SK-N-SH treated with all-trans-retinoic acid at 6 μM for 48 hours (cell line): ENCODE measurements at places on chromosomes 5 and 9.
A peak's percentile ranks its signal among the peaks of the same experiment; 100 is the strongest.

GRCh38 chr9:90499761-90500160 is 142.9 kb downstream of the DIRAS2 start:
- ATAC-seq: no peak

- no peak for ATAC-seq
Measured at GRCh38 chr5:82314964-82315758, 37.0 kb upstream of the RPS23 start.

GRCh38 chr9:27722866-27723265 is 149.6 kb upstream of the C9orf72 start:
- no peak for ATAC-seq

GRCh38 chr5:110087829-110088228 is 398.1 kb downstream of the MAN2A1 start:
- no peak for ATAC-seq

- ATAC-seq: no peak
Measured at GRCh38 chr9:131598121-131598520, 52.8 kb downstream of the PRRT1B start.

GRCh38 chr5:72662936-72663335 is 153.5 kb upstream of the TNPO1 start:
- ATAC-seq: no peak

GRCh38 chr9:100108559-100108958 is 9.5 kb downstream of the INVS start:
- no peak for ATAC-seq

DNA sequence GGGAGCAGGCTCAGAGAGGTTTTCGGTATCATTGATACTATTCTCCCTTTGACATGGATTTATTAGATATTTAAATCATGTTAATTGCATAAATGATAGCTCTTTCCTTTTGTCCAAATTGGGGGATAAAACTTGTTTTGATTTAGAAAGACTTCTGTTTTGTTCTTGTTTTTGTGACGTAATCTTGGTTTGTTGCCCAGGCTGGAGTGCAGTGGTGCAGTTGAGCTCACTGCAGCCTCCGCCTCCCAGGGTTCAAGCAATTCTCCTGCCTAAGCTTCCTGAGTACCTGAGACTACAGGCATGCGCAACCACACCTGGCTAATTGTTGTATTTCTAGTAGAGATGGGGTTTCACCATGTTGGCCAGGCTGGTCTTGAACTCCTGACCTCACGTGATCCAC is 7.1 kb downstream of the MAT2B start:
- ATAC-seq: no peak

DNA sequence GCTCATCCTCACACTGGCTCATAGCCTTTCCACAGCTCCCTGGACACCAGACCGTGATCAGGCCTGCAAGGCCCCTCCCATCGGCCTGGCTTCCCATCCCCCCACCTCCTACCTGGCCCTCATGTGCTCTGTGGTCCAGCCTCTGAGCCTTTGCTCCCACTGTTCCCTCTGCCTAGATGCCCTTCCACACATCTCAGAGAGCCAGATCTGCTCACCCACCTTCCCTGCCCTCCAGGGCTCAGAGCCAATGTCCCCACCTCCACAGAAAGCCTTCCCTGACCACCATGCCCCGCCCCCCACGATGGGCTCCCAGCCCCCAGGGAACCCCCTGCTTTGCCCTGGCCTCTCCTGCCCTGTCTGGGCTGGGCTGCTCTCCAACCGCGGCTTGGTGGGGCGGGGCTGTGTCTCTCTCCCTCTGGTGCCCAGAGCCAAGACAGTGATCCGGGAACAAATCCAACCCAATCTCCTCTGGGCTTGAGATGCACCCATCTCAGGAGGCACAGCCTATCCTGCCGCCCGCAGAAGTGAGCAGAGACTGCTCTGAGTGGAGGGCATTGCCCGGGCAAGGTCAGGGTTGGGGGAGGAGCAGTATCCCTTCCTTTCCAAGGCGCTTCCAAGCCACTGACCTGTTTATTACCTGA is 1.6 kb downstream of the NINJ1 start:
- ATAC-seq: peak; percentile 43

GRCh38 chr5:76471987-76472334 is 68.9 kb downstream of the IQGAP2 start:
- no peak for ATAC-seq

DNA sequence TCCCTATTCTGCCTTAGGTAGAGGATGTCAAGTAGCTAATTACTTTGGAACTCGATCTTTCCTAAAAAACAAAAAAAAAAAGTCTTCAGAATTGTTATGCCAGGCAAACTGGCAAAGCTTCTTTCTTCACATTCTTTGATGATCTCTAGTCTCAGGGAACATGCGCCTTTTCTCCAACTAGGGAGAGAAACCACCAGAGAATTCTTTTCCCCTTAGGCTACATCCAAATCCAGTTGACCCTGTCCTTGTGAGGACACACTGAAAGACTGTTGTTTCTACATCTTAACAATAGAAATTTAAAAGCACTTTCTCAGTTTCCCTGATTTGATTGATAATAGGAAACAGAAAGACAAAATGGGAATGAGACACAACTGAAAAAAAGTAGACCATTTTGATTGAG is 94.7 kb upstream of the ITGA2 start:
- no peak for ATAC-seq

DNA sequence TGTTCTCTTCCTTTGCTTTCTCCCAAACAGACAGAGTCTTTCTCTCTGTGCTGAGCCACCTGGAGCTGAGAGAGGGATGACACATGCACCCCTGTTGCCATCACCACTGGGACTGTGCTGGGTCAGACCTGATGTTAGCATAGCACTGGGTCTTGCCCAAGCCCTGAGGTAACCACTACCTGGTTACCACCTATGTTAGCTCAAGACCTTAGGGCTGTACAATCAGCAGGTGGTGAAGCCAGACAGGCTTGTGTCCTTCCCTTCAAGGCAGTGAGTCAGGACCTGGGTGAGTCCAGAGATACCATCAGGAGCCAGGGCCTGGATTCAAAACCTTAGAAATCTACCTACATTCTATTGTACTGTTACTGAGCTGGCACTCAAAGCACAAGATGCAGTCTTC is 32.1 kb downstream of the FST start:
- no peak for ATAC-seq

GRCh38 chr9:123652416-123652815 is 277.5 kb downstream of the DENND1A start:
- no peak for ATAC-seq

- ATAC-seq: no peak
Measured at GRCh38 chr9:130565792-130566191, 13.6 kb upstream of the FUBP3 start.

- no peak for ATAC-seq
Measured at GRCh38 chr5:113182658-113183344, 206.2 kb downstream of the DCP2 start.

DNA sequence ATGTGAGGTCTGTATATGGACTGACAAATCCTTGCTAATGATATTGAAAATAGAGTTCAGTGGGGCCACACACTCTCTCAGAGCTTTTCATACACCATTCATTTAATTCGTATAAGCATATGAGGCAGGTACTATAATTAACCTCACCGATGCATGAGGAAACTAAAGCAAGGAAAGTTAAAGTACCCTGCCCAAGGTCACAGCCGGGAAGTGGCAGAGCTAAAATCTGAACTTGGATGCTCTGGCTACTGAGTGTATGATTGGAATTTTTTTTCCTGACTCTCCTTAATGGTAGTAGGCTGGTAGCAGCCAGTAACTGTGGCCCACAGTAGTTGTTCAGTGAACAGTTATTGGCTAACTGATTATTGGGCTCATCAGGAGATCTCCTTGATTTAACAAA is 135.3 kb downstream of the NUDT12 start:
- no peak for ATAC-seq

DNA sequence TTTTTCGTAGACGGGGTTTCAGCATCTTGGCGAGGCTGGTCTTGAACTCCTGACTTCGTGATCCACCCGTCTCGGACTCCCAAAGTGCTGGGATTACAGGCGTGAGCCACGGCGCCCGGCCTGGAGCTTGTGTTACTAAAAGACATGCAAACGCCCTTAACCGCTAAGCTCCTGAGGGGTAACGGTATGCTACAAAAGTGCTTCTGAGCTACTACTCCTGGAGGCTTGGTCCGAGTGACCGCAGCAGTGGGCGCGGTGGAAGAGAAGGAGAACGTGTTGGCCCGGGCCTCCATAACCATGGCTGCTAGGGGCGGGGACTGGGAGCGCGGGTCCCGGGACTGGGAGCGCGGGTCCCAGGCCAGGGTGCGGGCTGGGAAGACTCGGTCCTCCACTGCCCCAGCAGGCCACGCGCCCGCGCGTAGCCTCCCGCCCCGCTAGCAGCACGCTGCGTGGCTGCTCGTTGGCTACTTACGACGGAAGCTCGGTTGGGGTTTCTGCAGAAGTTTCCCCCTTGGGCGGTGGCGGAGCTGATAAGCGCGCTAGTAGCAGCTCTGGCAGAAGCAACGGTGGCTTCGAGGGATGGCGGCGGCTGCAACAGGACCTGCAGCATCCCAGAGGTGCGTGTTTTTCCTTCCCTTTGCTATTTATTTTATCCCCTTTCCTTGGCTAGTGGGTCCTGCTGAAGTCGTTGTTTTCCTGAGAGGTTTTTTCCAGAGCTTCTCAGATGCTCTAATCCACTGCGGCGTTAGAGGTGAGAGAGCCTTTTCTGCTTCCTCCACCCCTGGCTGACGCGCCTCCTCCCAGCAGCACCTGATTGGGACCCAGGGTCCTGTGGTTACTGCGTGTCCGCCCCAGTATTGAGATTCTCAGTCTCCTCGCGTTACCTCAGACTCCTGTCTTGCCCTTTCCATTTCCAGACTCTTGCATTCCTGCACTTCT is 69.2 kb upstream of the CCDC180 start:
- peak; percentile 97 for ATAC-seq

DNA sequence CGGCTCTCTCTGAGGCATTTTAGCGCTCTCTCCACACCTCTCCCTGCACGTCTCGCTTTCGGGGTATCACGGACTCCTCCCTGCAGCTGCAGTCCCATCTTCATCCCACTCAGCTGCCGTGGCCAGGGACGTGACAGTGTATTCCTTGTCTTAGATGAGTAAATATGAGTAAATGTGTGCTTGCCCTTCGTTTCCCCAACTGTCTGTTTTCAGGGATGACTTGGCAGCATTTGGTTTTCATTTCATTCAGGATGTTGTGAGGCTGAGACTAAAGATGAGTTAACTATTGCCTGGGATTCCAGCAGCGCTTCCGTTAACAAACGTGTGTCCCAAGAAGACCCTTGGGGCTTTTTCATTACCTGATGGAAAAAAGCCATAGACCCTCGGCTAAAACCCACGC is 29.5 kb downstream of the GDNF start:
- ATAC-seq: peak; percentile 71

DNA sequence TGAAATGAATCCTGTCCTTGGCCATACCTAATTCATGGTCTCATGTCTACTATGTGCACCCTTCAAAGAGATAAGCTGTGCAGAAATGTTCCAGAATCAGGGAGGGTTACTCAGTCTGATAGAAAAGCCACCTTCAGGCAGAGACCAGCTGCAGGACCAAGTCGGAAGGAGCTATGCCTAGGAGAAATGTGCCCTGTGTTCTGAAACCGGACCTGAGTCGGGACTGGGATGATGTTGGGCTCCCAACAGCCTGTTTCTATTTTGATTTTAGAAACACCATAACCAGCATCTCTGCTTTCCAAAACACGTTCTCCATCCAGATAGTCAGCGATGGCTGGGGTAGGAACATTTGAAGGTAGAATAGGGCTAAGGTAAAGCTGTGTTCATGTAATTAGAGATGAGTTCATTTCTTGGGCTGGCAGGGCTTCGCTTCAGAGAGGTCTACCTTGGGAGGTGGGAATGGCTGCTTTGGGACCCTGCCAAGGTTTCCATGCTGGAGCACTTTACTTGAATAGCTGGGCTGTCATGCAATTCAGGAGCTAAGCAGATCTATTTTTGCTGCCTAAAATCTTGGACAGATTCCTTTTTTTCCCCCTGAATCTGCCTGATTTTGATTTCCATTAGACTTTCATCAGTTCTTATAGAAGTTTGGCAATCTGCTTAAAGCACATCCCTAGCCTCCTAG is 2.8 kb downstream of the ADCY2 start:
- ATAC-seq: no peak

GRCh38 chr9:134505032-134505431 is 136.6 kb upstream of the COL5A1 start:
- ATAC-seq: no peak

GRCh38 chr9:74036549-74037231 is 460.4 kb upstream of the RORB start:
- no peak for ATAC-seq

- no peak; the same call in 2 of the 3 replicates for ATAC-seq
Measured at GRCh38 chr5:172953776-172954675, 5.2 kb upstream of the RPL26L1 start.

DNA sequence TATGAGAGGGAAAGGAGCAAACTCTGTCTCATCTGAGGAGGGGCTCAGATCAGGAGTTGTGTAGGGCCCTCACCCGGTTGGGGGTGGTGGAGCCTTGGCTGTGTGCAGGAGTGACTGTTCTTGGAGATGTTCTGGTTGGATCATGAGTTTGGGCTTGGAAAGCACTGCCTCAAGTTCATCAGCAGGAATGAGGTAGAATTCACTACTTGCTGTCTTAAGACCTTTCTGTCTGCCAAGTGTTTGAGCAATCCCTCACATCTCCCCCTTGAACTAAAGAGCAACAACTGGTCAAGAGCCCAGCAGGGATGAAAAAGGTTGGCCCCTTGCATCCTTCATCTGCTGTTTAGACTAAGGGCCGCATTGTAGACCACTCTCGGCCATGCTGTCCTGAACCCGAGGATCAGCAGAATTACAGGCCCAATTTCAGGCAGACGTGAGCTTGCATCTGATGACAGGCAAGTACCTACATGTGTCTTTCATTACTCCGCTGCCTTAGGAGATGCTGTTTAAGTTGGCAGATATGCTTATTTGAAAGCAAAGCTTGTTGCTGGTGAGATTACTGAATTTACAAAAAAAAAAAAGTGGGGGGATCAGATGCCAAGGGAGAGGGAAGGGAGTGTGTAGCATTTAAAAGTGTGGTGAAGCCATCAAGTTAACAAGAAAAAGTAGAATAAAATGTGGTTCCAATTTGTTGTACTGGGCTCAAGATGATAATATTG is 36.4 kb downstream of the PIK3R1 start:
- peak; percentile 80 for ATAC-seq
